ENCODE measurements at places on chromosomes 4 and X.

GRCh38 chrX:86421771-86422170 lies 273.5 kb downstream of the DACH2 start:
- no peak for DNase-seq

DNA sequence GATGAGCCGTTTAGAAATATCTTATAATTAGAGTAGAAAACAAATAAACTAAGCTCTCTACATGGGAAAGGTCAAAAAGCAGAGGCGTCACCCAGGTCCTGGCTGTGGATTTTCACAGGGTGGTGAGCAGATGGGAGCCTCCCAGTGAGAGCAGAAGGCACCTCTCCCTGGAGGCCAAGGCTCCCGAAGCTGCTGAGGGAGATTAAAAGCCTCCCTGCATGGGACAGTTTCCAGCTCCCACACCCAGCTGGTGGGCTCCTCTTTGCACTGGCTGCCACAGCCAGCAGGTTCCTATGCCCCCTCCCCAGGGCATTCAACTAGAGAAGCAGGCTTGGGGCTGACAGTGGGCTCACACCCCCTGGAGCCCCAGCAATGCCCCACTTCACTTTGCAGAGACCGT lies 55.2 kb upstream of the TBC1D9 start:
- no peak for DNase-seq

- no peak for DNase-seq
Measured at GRCh38 chr4:127575888-127576287, 56.9 kb upstream of the INTU start.

DNA sequence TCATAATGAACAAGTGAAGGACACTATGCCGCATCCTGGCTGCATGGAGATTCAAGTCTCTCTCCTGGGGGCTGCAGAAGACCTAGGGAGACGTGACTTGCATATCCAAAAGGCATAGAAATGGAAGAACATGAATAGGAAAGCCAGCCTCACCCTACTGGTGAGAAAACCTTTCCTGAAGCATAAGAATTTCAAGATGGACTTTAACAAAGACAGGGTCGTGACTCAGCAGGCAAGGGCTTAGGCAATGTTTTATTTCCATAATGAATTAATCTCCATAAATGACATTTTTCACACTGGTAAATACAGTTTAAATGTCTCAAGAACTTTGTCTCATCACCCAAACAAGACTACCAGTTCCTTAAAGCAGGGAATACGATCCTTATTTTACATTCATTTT lies 78.9 kb downstream of the RFC1 start:
- DNase-seq = no peak

DNA sequence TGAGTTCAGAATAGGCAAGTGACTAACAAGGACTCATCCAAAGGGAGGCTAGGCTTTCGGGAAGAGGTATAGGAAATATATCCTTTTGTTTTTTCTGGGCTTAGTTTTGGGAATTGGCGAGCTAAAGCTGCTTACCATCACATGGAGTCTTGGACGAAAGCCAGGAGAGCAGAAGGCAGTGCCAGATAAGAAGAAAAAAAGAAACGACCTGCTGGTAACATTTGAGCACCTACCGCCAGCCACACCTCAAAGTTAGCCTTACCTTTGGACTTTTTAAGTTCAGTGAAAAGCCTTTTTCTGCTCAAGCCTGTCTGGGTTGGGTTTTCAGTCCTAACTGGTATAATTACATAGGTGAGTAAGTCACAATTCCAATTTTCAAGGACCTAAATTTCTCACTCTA lies 85.1 kb upstream of the LCORL start:
- no peak for DNase-seq

DNA sequence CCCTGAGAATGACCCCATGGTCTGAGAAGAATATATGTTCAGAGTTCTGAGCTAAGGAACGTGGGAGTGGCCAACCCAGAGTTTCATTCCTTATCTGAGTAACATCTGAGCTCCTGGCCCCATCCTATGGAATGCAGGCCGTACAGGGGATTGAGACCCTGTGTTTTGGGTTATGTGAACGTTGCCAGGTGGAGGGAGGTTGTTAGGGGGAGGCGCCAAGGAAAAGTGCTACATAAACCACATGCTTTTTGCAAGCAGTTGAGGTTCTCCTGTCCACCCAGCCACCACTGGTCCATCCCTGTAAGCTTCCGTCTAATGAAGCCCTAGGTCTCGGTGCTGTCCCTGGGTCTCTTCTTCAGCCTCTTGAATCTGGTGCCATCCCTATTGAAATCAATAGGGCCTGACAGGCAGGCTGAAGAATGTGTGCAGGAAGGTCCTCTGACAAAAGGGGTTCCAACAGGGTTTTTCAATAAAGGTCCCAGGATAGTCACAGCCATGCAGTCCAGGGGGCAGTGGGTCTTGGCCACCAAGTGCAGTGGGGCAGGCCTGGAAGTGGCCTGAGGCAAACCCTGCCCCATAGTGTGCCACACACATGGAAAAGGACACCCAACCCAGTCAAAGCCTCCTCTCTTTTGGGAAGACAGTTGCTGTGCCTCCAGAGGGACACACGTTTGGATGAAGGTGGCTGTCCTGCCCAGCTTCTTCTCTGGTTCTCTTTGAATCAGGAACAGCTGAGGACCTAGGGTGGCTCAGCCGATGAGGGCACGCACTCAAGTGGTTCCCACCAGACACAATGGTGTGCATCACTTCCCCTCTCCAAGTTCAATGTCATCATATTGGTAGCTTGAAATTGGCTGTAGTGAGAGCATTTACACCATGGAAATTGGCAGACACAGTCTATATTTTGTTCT lies 53.5 kb downstream of the HTRA3 start:
- no peak for DNase-seq

GRCh38 chrX:41332408-41333002 lies 1.5 kb upstream of the DDX3X start:
- no peak for DNase-seq

DNA sequence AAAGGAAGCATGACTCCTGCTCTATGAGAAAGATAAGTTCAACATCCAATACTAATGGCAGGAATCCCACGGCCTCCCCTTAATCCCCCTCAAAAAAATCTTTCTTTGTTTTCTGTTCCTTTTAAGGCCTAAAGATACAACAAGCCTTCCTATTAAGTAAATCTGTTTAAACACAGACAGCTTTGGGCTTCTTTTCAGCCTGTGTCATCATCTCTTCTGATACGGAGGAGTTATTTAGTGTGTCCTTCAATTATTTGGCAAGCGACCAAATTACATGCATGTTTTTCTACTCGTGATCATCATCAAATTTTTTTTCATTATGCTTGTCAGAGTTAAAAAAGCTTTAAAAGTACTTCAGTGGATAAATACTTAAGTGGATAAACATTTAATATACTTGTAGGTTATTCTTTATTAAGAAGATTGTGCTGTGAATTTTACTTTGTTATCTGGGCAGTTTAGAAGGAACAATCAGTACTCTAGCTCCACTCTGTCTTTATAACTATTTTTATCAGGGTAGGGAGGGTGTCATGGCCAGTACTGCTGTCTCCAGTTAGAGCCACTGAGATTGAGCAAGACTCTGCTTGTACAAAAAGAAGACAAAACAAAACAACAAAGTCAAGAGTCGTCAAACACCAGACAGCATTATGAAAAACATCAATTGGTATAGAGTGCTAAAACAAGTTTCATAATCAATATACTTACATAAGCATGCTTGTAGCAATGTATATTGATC lies 210.7 kb downstream of the PRR32 start:
- no peak for DNase-seq

DNA sequence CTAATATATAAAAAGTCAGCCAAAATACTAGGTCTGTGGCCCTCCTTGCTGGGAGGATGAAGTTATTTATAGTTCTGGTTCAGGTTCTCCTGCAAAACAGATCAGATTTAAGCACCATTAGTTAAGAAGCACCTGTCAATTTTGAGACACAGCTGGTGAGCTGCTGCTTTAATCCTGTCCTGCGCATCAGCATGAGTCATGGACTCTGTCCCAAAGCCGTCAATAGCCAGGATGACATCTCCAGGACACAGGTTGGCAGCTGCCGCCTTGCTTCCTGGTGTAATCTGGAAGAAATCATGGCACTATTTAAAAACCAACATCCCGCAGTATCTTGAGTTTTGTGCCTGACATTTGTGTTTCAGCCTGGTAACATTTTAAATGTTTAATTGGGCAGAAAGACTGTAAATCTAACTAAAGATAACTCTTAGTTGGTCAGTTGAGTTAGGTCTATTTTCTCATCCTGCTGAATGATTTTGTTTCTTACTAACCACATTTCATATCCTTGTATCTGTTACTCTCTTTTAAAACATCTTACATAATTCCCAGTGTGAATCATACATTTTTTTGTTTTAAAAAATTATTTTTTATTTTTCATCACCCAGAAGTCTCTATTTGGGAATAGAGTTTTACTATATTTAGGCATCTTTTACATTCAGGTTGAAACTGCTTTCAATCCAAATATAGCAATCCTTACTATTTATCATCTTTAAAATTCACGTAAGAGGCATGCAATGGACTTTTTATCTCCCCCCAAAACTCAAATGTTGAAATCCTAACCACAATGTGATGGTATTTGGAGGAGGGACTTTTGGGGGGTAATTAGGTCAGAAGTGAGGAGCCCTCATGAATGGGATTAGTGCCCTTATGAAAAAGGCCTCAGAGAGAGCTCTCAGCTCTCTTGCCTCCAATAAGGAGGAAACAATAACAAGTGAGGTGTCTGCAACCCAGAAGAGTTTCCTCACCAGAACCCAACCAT lies 10.1 kb downstream of the PDLIM3 start:
- DNase-seq = no peak

GRCh38 chr4:10023806-10024205 lies 2.5 kb upstream of the SLC2A9 start:
- no peak for DNase-seq

- no peak for DNase-seq
Measured at GRCh38 chrX:154696676-154697045, 43.3 kb upstream of the CTAG2 start.

DNA sequence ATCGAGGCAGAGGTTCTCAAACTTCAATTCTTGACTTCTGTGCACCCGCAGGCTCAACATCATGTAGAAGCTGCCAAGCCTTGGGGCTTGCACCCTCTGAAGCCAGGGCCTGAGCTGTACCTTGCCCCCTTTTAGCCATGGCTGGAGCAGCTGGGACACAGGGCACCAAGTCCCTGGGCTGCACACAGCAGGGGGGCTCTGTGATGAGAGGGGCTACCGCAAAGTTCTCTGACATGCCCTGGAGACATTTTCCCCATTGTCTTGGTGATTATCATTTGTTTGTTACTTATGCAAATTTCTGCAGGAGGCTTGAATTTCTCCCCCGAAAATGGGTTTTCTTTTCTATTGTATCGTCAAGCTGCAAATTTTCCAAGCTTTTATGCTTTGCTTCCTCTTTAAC lies 4.9 kb upstream of the MAGEB17 start:
- no peak for DNase-seq

Measured in NCI-H774 (cell line).